ENCODE measurements at places on chromosomes 6 and 20. TPM values are rescaled to one million over a fixed set of nuclear protein-coding genes. Genes with fewer than 3 reads are reported as not detected.

The DEFB125 gene
- not detected for polyA plus RNA-seq

The DLL1 gene
- polyA plus RNA-seq = 3.5 TPM

The ATP5F1E gene
- 62.2 TPM for polyA plus RNA-seq

The PPP1R3D gene
- polyA plus RNA-seq = 3.4 TPM

The MYMX gene
- polyA plus RNA-seq = 0.28 TPM

The SIRPB1 gene
- not detected for polyA plus RNA-seq

The ULBP2 gene
- polyA plus RNA-seq = 0.34 TPM

The RNF182 gene
- not detected for polyA plus RNA-seq

GRCh38 chr6:114534813-114535212, 192.0 kb upstream of the HS3ST5 start:
- no peak for DNase-seq

DNA sequence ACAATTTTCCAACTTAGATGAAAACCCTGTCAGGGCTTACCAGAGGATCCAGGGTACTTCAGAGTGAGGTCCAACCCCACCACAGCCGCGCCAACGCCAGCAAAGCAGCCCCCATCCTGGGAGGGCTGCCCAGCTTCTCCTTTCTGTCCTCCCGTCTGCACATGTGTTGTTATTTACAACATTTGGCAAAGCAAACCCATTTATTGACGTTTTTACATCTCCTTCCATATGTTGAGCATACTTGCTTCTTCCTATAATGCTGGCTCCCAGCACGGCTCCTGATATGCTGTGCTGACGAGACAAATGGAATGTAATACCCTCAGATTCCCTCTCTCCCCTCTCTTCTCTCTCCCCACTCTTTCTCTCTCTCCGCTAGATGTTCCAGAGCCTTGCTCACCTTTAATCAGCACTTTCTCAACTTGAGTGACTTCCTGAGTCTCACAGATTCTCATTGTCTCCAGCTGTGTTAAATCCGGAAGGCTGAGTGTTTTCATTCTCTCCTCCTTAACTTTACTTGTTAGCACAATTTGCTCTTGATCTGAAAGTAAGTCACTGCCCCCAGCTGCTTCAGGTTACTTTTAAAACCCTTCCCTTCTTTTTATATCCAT, 22.7 kb downstream of the RCAN2 start:
- no peak for DNase-seq

DNA sequence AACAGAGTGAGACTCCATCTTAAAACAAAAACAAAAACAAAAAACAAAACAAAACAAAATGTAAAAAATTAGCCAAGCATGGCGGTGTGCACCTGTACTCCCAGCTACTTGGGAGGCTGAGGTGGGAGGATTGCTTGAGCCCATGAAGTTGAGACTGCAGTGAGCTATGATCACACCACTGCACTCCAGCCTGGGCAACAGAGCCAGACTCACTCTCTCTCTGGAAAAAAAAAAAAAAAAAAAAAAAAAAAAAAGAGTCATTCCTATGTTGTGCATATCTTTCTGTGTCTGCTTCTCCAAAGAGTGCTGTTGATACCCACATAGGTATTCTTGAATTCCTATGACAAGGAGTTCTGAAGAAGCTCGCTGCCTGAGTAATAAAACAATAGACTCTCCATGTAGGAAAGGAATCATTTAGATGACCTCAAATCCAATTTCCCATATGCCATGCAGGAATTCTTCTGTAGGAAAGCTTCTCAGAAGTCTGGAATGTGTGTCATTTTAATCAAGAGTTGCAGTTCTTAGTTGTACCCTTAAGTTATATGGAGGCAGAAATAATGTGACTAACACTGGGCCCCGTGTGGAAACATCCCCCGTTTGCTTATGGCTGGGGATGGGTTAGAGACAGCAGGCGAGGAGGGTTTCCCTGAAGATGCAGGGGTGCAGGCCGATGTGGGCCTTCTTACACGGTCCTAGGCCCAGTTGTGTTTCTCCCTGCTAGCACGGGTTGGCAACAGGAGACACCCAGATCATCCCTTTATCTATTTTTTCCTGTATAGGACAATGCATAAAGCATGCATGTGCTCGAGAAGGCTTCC, 79.4 kb downstream of the ZDHHC14 start:
- no peak for DNase-seq

DNA sequence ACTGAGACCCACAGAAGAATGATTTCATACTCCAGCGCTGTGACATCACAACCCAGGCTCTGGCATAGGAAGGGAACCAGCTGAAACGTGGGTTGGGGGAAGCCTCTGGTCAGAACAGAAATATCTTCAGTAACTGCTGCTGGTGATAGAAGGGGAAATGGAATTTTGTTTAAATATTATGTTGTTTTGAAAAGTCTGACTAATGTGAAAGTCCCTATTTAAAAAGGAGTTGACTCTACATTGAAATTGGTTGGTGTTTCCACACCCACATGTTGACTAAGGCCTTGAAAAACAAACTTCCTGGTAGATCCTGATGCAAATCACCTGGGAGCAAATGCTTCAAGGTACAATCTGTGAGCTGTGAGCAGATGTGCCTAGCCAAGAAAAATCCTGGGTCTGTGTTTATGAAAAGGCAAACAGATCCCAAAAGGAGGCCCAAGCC, 24.5 kb upstream of the TCP11 start:
- DNase-seq = no peak

DNA sequence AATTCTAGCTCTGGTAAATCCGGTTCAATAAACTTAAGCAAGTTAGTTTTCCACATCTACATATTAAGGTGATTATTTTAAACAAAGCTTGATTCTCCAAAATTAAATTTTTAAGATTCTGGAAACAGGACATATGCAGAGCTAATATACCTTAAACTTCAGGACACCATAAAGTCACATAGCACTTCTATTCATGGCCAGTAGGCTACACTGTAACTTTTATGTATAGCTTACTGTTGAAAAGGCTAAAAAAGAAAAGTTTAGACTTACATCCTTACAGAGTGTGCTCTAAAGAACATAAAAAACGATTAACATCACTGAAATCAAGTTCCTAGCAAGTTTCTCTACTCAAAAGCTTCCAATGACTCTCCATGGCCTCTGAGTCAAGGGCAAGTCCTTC, 224.7 kb downstream of the PTPRK start:
- no peak for DNase-seq

GRCh38 chr20:6562111-6562510, 205.4 kb upstream of the BMP2 start:
- DNase-seq = no peak

DNA sequence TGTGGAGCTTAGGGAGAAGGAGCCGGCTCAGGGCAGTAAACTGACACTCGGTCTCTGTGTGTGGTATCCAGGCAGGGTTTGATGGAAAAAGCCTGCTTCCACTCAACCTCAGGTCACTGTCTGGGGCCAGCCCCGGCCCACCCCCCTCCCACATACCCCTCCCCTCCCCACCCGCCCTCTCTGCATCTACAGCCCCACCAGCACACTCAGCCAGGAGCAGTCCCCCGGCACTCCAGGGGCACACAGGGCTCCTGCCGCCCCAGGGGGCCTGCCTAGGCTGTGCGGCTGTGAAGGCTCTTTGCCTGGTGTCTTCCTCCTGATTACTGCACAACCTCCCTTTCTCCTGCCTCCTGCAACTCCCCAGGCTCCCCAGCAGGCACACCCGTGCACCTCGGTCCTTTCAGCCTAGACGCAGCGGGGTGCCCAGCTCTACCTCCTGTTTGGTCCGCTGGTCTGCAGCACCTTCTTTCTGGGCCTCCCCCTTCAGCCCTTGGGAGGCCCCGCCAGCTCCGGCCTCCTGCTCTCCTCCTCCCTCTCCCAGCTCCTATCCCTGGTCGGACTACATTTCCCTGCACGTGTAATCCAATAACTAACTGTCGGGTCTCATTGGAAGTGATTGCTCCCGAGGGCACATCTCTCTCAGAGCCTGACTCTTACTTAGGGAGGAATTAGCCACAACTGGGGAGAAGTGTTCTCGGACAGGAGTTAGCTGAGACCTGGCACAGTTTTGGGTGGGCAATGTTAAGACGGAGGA, 1.3 kb upstream of the FOXF2 start:
- DNase-seq = no peak

DNA sequence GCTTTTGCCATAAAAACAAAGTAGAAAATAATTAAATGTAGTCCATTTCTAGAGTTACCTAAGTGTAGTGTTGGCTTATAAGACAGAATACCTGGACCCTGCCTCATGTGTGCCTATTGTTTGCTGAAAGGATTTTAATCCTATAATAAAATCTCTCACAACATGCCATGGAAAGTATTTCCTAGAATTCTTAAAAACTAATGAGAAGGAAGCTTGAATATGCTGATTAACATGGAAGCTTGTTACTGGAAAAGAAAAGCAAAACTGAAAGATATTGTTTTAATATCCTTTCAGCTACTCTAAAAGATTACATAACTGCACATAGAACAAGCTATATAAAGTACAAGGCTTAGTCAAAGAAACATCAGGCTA, 18.0 kb upstream of the FAM135A start:
- DNase-seq = no peak

DNA sequence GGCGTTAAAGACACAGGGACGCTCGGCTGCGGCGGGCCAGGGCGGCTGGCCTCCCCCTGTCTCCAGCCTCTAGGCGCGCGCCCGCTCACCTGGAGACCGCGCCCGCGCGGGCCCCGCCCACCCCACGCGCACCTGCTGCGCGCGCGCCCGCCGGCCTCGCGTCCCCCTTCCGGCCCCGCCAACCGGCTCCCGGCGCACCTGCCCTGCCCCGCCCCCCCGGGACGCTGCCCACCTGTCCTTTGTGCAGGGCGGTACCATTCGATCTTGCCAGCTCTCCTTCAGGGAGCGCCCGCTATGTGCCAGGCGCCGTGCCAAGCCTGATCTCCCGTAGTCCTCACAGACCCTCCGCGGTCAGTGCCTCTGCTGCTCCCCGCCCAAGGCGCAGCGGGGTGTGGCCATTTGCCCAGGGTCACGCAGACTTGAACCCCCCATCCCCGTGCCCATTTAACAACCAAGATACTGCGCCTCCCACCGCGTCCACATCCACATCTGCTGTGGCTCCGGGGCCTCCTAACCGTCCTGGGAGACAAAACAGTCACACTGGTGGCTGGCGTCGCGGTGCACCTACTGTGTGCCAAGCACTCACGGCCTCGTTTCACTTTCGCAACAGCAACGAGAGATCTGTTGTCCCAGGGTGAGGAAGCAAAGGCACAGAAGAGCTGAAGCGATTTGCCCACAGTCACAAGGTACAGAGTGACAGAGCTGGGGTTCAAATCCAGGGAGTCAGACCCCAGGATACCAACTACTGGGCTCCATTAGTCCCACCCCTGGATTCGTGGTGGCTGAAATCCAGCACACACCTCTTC, 48.1 kb downstream of the NOL4L start:
- no peak for DNase-seq

DNA sequence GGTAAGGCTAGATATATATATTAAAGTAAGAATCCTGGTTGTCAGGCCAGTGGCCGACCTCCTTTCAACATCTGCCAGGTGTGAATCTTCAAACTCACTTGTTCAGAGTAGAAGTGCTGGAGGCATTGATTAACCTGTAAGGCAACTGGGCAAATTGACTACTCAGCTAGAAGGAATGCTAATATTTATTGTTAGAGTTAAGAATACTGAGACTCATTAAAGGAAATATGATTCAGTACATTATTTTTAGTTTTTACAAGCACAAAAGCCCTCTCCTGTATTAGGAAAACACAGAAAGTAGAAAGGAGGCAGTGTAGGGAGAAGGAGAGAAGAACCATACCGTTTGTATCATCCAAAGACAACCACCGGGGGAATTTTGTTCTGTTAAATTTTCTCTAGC, 53.5 kb downstream of the RIPOR2 start:
- no peak for DNase-seq

GRCh38 chr20:55090286-55090685, 614.9 kb downstream of the DOK5 start:
- no peak for DNase-seq

DNA sequence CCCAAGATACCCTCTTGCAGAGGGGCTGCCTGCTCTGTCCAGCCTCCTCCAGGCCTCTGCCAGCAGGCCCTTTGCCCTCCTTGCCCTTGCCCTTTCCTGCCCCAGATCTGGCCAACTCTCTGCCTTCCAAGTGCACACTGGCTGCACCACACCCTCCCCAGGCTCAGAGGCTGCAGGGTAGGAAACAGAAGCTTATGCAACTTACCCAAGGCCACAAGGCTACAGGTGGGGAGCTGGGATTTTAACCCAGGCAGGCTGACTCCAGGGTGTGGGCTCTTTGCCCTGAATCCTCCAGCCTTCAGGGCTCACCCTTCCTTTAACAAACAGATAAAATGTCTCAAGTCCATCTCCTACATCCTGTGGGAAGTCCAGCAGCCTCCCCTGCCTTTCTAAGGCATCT, 14.5 kb upstream of the TRAF3IP2 start:
- DNase-seq = no peak

DNA sequence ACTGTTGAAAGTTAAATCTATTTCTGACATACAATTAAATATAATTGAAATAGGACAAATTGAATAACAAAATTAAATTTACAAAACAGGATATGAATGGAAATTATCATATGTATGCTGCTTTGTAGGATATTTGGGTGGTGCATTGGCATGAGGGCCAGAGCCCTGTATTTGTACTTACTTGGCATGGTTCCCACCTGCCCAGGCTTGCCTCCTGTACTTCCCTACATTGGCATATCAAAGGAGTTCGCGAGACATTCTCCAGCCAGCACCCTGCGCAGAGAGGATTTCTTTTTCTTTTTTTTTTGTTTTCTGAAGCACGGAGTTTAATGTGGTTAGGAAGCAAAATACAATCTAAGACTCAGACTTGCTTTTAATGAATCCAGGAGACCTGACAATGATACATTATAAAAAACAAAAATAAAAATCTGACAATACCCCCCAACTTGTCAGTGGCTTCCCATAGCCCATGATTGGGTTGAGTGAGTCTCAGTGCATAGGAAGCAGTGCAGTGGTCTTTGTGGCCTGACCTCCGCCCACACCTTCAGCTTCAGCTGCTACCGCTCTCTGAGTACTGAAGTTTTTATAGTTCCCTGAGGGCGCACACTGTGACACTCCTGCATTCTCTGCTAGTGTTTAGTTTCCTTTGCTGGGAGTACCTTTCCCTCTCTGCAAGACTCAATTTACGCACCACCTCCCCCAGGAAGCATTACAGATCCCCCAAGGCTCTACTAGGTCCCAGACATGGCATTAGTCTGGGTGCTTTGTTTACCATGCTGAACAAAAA, 440.8 kb downstream of the UTRN start:
- no peak for DNase-seq

GRCh38 chr6:160510199-160510598, 153.9 kb downstream of the LPA start:
- no peak for DNase-seq

- peak; percentile 76 for DNase-seq
These were observed 1.0 kb downstream of the NAPB start for GRCh38 chr20:23419995-23420901.

- DNase-seq = no peak
These were observed 271.9 kb upstream of the MARCKS start for GRCh38 chr6:113585246-113585645.

- DNase-seq = no peak
These were observed 75.8 kb downstream of the EFHC1 start for GRCh38 chr6:52495922-52496321.

- DNase-seq = no peak
These were observed 105.6 kb downstream of the BTBD3 start for GRCh38 chr20:12023194-12023795.

GRCh38 chr6:25017486-25017885, 81.7 kb upstream of the RIPOR2 start:
- no peak for DNase-seq

GRCh38 chr6:122028933-122029522, 370.4 kb upstream of the HSF2 start:
- no peak for DNase-seq

- DNase-seq = no peak
These were observed 214.0 kb downstream of the ZFAND3 start for GRCh38 chr6:38033442-38033982.
